Articular chondrocyte of knee joint (primary cell): ENCODE measurements at places on chromosomes 1 and 21. TPM values are rescaled to one million over a fixed set of nuclear protein-coding genes. Genes with fewer than 3 reads are reported as not detected.

LCE2B gene
- total RNA-seq = not detected in 2 replicates

NEGR1 gene
- total RNA-seq = 83.2 and 84.0 TPM in 2 replicates

KIAA1614 gene
- total RNA-seq = 14.0 and 14.1 TPM in 2 replicates

PCSK9 gene
- 0.26 and 0.86 TPM in 2 replicates for total RNA-seq

KMO gene
- total RNA-seq = 0.32 TPM in 1 of 2 replicates, not detected in the other

SFN gene
- total RNA-seq = 0.54 and 0.78 TPM in 2 replicates

PGLYRP4 gene
- total RNA-seq = not detected in 2 replicates

HOOK1 gene
- total RNA-seq = under 0.01 TPM in 2 replicates

IVL gene
- total RNA-seq = 0.11 TPM in 1 of 2 replicates, not detected in the other

RNF115 gene
- 25.2 and 26.3 TPM in 2 replicates for total RNA-seq

MTFR1L gene
- total RNA-seq = 44.6 and 53.9 TPM in 2 replicates

TXNDC12 gene
- 47.0 and 49.3 TPM in 2 replicates for total RNA-seq

ZNF644 gene
- 71.1 and 74.8 TPM in 2 replicates for total RNA-seq

MTF1 gene
- total RNA-seq = 4.3 and 4.6 TPM in 2 replicates

GNPAT gene
- total RNA-seq = 53.6 and 57.4 TPM in 2 replicates

LBR gene
- total RNA-seq = 16.3 and 16.5 TPM in 2 replicates
